Right renal pelvis (tissue), 4 donors: ENCODE measurements at places on chromosomes 2 and 18. TPM values are rescaled to one million over a fixed set of nuclear protein-coding genes. Genes with fewer than 3 reads are reported as not detected.

- no peak for DNase-seq
Measured at GRCh38 chr2:37189452-37190153, 1.1 kb upstream of the SULT6B1 start.

DNA sequence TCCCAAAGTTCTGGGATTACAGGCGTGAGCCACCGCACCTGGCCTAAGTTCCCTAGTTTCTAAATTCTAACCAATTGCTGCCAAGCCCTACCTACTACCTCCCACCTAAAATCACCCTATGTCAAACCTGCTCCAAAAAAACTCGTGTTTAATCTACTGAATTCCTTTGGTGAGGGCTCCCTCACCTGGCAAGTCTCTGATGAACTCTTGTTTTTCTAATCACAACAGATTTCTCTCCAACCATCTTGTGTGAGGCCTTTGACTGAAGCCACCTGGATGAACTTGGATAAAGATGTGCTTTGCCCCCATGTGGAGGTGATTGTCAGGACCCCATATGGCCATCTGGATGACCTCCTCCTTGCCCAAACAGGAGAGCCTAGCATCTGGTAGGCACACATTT lies 17.4 kb upstream of the SLC35G4 start:
- DNase-seq, result no peak

- no peak for DNase-seq
Measured at GRCh38 chr2:146677280-146677679, 1167.5 kb upstream of the ACVR2A start.

GRCh38 chr2:171807831-171808393 lies 86.1 kb downstream of the SLC25A12 start:
- DNase-seq, result no peak

DNA sequence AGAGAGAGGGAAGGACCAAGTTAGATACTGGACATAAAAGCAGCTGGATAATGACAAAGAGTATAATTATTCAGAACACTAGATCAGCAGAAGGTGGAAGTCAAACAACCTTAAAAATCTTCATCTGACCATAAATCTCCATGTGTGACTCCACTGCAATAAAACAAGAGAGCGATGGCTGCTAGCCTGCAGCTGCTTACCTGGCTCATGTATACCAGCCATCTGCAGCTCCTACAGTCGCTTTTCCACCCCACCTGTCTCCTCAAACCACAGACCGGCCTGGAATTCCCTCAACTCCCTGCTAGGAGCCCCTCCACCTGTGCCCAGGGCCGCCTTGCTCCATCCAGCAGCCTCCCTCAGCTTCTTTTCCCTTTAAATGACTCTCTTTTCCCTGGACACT lies 64.5 kb downstream of the SLC4A5 start:
- DNase-seq, result no peak

- DNase-seq, result no peak
Measured at GRCh38 chr18:25724997-25725396, 365.4 kb downstream of the SS18 start.

DNA sequence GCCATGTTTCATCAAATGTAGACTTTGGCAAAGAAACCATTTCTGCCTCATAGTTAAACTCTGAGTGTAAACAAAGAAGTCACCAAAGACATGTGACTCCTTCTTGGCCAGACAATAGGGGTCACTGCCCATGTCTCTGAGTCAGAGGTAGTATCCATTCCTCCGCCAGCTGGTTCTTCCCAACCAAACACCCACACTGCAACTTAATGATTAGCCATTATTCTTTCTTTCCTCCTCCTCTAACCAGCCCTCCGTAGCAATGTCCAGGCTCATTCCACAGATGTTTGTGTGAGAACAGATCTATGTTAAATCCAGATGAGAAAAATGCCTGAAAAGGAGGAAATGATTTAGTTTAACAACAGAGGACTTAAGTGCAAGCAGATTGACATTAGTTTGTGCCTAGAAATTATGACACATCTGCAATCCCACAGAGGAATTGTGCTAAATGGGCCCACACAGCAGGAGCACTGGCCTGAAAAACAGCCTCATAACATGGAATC lies 127.9 kb upstream of the SH3BP4 start:
- DNase-seq, result peak; percentile 75

DNA sequence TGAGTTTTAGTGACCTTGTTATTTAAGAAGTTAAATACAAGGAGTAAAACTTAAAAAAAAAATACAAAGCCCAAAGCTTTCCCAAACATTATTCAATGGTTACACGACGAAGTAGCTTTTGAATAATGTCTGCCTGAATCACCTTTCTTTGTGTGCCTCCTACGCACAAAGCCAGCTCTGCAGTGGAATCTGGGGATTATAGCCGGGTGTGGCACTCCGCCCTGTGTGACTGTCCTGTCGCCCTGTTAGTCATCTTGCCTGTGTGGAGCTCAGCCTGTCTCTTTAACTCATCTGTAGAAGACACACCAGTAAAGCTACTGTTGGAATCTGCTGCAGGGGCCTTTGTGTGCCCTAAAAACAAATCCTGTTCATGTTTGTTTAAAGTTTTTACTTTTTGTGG lies 79.4 kb upstream of the TCF7L1 start:
- no peak for DNase-seq

GRCh38 chr2:173978447-173978846 lies 13.3 kb upstream of the SP3 start:
- DNase-seq, result no peak

DNA sequence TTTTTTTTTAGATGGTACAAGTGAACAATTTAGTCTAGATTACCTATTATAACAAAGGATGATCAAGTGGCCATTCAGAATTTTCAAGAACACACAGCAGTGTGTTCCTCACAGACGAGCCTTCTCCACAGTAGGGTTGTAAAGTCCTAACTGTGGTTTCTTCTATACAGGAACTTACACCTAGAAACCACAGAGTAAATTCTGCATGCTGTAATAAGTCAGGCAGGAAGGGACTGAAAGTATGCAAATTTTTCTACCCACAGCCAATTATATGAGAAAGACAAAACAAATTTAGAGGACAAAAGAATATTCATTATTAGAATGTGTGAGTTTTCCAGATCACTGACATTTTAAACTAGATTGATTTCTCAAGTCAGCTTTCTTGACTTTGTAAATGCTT lies 99.5 kb downstream of the RBMS1 start:
- DNase-seq, result no peak

Gene G6PC2
- polyA plus RNA-seq, result not detected

Gene SUMO1
- polyA plus RNA-seq, result 233 TPM

Gene FAM110C
- polyA plus RNA-seq, result 10.6 TPM

Gene IL1R1
- 36.4 TPM for polyA plus RNA-seq

Gene SLC39A10
- 77.5 TPM for polyA plus RNA-seq

Gene RTTN
- polyA plus RNA-seq, result 20.2 TPM

Gene EGR4
- not detected for polyA plus RNA-seq
